ENCODE measurements at places on chromosomes 5 and 9. TPM values are rescaled to one million over a fixed set of nuclear protein-coding genes. Genes with fewer than 3 reads are reported as not detected.

GRCh38 chr5:151110992-151111391 lies 30.2 kb upstream of the TNIP1 start:
- no peak for DNase-seq

DNA sequence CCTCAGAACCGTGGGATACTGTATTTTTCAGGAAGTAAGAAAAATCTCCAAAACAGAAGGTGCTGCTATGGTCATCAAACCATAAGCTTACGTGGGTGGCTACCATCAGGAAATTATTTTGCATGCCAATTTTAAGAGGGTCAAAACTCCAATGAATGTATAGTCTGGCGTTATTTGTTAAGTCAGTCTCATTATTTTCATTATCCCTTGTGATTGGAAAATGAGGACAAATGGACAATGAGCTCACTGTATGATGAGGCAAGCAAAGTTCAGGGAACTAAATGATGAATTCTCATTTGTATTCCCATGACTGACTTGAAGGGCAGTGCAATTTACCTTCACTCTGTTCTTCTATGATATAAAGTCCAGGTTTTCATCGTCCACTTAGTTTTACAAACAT lies 17.6 kb downstream of the PUM3 start:
- no peak for DNase-seq

- DNase-seq: no peak
Observed at GRCh38 chr9:86185872-86186271, 73.6 kb downstream of the C9orf153 start.

GRCh38 chr9:3436629-3437420 lies 89.0 kb downstream of the RFX3 start:
- DNase-seq: no peak

DNA sequence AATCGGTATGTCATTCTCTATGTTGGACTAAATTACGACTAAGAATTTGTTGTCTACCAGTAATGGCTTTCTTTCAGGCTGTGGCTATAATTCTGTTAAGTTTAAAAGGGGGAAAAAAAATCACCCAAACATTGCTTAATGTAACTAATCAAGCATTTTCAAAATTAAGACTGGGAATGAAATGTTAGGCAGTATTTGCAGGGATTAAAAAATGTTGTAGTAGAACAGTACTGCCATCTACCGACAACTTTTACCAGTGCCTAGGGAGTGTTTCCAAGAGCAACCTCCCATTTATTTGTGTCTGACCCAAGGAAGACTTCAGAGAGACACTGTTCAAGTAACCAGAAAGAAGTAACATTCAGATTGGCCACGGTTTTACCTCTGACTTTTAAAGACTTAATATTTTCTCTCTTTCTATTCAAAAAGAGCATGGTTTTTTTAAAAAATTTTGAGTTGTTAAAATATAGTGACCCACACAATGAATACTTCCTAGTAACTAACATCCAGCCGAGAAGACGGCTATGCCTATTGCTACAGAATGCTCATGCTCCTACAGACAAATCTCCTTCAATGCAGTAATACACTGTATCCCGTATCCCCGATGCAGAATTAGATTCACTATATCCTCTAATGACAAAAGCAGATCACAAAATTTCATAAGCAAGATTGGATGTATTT lies 92.4 kb downstream of the ARL15 start:
- DNase-seq: peak; percentile 51

- DNase-seq: peak; percentile 99
Observed at GRCh38 chr9:34376596-34377403, at the start of gene MYORG. Gene MYORG (minus strand): TSS chr9:34376898. CDS start chr9:34372943, 3,955 bp downstream.

DNA sequence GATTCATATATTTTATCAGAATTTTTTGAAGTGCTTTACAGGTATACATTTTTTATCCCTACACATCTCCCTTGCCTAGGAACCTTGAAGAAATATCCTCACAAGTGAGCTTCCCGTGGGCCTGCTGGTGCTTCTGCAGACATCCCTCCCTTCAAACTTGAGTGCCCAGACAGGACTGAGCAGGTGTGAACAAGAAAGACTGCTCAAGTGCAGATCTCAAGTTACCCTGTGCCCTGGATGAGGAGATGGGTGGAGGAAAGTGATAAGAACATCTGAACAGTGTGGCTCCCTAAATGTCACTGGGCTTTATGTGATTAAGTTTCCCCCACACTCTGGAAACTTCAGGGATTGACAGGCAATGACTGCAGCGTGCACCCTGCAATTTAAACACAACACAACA lies 209.8 kb downstream of the TLE1 start:
- DNase-seq: no peak

DNA sequence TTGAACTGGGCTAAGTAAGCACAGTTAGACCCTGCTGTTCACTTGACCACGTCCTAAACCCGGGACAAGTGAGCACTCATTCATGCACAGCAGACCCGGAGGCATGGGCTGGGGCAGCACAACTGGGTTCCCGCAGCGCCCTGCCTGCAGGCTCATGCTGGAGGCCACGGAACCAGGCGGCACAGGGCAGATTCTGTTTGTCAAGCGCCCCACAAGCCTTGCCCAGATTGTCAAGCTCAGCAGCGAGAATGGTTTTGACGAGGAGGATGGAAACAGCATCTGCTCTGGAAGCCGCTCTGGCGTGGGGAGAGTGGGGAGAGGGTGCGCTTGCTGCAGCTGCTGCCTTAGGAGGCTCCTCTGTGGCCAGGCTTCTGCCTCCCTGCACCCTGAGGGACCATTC lies 32.7 kb downstream of the PRRT1B start:
- no peak for DNase-seq

DNA sequence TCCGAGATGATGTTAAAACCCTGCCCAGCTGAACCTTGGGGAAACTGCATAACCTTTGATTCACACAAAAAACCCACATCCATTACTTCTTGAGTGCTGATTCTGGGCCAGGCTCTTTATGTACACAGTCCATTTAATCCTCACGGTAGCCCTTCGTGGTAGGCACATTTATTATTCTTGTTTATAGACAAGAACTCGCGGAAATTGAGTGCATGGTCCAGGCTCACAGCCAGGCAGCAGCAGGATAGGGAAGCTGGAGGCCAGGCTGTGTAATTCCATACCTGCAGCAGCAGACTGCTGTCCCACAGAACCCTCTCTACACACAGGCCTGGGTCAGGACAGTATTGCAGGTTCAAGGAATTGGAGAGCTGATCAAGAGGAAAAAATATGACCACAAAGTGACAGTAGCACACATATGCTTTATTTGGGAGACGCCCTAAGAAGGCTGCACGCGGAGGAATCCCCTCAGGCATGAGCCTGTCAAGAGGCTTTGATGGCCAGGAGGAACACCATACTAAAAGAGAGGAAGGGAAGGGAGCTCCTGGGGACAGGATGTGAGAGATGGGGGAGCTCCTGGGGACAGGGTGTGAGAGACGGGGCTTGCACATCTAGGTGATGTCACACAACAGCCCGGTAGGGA lies 28.4 kb upstream of the FAM120A start:
- DNase-seq: no peak

GRCh38 chr9:88574953-88575352 lies 40.0 kb downstream of the NXNL2 start:
- DNase-seq: peak; percentile 37

PTGER4 gene
- 4.5 TPM for total RNA-seq

SLC6A19 gene
- not detected for total RNA-seq

SPINK14 gene
- total RNA-seq: not detected

FAT2 gene
- total RNA-seq: 0.06 TPM
